Activated naive CD4-positive, alpha-beta T cell treated with anti-CD3 and anti-CD28 coated beads, Interleukin-2, amount 50 U/mL, for 16 hours (primary cell): ENCODE measurements at places on chromosomes 2 and 18.

DNA sequence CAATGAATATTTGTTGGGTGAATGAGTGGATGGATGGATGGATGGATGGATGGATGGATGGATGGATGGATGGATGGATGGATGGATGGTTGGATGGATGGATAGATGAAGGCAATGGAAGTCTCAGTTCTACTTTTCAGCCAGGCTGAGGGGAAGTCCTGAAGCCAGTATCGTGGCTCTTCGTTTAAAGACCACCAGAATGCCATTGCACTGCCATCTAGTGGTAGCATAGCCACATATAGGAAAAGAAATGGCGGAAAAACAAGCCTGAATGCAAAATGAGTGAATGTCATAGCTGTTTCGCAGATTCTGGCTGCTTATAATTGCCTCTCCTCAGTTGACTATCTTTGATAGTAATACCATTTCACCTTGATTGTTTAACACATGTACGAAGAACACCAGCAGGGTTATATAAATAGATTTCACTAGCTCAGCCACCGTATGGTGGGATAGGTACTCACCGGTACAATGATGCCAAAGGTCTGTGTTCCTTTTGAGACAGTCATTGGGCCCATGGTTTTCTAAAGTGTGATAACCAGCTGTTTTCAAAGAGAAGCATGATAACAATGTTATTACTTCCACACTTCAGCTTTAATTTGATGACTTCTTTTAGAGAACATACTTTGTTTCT is 62.3 kb upstream of the GREB1L start:
- peak; percentile 27 for DNase-seq

- DNase-seq: no peak
Observed at GRCh38 chr2:20184067-20184938, 40.6 kb downstream of the SDC1 start.

GRCh38 chr2:34831096-34831495 is 1232.0 kb upstream of the FAM98A start:
- no peak for DNase-seq

DNA sequence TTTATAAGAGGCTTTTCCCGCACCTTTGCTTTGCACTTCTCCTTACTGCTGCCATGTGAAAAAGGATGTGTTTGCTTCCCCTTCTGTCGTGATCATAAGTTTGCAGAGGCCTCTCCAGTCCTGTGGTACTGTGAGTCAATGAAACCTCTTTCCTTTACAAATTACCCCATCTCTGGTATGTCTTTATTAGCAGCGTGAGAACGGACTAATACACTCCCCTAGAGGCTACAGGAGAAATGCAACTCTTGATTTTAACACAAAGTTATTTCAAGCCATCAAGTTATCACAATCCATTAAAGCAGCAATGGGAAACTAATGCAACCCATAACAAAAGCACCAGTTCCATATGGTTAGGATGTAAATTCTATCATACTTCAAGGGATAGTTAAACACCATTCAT is 1378.8 kb upstream of the DDX18 start:
- DNase-seq: no peak

- DNase-seq: peak; percentile 12
Observed at GRCh38 chr2:57497489-57498096, 549.0 kb upstream of the VRK2 start.

DNA sequence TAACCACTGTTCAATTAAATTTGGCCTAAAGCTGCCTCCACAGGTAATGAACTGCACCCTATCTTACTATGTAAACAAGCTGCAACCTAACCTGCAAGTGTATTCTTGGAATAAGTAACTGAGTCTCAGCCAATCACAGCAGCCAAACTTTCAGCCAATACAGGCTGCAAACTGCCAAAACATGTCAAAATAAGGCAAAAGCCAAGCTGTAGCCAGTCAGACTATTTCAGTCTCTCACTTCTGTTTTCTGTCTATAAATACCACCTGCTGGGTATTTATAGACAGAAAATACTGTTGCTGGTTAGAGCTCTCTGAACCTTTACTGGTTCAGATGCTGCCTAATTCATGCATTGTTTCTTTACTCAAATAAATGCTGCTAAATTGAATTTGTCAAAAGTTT is 14.3 kb downstream of the C2orf76 start:
- no peak for DNase-seq

DNA sequence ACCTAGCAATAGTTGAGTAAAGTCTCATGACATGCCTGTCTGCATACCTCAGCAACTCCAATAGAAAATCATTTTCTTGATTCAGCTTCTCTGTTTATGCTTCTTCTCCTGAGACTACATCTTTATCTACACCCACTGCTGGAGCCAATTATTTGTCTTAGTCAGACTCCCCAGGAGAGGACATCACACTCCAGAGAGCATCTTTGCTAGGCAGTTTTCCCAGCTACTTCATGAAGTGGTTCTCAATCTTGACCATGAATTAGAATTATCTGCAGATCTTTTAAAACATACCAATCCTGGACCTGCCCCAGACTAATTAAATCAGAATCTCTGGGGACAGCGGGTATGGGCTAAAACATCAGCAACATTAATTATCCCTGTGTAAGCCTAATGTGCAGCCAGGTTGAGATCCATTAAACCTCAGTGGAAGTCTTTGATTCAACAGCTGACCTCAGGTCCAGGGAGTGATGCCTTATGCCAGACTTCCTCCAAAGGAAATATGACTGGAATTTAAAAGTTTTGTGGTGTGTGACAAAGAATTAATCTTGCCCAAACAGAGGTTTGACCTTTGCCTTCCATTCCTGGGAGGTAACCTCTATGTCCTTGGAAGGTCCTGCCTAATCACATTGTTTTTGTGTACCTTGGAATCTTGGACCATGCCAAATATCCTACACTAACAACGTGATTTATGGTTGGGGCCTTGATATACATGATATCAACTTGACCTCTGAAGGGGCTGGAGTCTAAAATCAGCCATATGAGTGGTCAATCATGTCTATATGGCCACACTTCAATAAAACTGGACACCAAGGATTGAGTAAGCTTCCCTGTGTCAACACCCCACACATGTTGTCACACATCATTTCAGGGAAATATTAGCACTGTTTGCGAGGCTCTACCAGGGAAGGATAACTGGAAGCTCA is 99.3 kb upstream of the DNAJC10 start:
- DNase-seq: no peak

DNA sequence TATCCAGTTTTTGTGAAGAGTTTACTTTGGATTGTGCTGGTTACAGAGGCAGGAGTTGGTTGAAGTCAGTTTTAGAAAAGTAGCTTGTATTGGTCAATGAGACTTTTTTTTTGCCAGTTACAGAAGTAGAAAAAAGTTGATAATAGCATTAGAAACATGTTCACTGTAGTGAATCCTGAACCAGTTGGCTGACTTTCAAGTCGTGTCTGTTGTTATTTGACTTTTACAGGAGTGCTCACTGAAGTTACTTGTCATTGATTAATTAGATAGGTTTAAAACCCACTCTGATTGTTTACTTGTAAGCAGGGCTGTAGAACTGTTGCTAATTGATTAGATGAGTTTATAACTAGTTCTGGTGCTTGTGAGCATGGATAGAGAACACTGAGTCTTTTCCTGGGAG is 312.0 kb upstream of the VWC2L start:
- no peak for DNase-seq

- no peak for DNase-seq
Observed at GRCh38 chr2:238857959-238858358, 10.1 kb downstream of the TWIST2 start.

GRCh38 chr2:71686781-71687180 is 233.4 kb downstream of the DYSF start:
- peak; percentile 1 for DNase-seq

DNA sequence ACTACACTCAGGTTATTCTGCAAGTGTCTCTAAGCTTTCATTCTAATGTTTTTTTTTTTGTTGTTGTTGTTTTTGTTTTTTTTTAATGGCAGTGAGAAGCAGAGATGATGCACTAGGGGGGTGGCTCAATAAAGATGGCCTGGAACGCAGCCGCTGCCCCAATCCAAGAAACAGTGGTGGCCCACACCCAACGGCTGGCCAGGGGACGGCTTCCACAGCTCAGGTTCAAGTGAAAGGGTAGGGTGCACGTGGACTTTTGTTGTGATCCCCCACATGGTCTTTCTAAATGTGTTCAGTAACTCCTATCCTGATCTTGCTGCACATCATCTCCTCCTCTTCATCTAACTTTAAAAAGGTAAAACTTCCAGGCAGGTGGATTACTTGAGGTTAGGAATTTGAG is 190.1 kb downstream of the NDUFA10 start:
- DNase-seq: no peak

DNA sequence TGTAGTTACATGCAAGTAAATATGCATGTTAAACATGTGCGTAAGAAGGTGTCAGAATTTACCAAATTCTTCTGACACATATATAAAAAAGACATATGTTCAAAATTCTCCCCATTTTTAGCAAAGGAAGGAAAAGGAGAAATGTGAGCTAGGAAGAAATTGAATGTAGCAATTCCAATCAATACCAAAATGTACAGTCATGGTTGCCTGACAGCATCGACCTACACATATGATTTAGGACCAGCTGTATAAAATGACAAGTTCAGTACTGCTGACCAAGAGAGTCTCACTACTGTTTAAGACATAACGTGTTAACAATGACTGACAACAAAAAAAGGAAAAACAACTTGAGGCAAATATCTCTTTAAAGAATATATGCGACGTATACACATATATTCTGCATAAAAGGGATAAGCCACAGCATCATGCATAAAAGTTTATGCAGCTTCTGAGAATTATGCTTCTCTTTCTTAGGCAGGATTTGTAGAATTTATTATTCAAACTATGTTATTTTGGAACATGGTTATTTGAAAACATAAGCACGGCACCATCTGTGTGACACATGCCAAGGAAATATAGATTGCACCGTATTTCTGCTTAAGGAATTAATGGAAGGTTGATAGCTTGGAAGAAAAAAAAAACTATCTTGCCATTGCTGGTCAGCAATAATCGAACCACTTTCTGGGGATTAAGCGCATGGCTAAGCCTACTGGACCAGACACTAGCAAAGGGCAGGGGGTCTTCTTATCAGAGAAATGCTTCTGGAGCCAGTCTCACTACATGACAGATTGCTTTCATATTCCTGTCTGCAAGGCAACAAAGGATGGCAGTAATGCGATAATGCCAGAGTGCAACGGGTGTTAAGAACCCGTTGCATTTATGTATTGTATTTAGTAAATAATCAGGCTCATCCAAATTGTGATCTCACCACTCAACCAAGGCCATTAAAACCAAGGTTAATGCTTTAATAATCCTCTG is 154.0 kb downstream of the WDPCP start:
- no peak for DNase-seq

DNA sequence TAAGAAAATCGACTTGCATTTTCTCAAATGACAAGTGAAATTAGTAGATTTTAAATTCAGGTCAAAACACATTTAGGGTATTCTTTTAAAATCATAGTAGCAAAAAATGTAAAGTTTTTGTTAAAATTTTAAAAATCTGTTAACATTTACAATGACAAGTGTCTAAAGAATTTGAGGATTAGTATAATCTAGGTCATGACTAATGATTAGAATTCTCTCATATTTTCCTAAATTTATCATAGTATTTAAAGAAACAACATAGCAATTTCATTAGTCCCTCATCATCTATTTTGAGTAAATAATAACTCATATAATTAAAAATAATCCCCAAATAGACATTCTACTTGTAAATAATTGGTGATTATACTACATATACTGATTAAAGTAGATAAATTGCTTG is 23.6 kb downstream of the THUMPD2 start:
- no peak for DNase-seq

- no peak for DNase-seq
Observed at GRCh38 chr18:275486-275885, 7.6 kb upstream of the THOC1 start.

- no peak for DNase-seq
Observed at GRCh38 chr2:20080839-20081415, 29.5 kb upstream of the LAPTM4A start.

DNA sequence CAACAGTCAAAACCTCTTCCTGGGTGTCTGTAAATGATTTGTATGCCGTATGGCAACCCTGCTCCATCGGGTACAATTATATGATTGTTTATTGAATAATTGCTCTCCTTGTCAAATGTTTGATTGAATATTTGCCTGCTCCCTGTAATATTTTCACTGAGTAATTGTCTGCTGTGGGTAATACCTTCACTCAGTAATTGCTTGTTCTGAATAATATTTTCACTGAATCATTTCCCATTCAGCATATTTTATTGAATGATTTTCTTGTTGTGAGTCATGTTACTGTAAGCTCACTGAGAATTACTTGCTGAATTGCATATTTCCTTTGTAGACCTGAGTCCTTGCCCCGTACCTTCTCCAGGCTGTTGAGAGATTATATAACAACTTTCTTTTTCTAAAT is 535.2 kb downstream of the METTL4 start:
- no peak for DNase-seq

GRCh38 chr2:10009271-10009810 is 34.0 kb upstream of the KLF11 start:
- no peak for DNase-seq

- DNase-seq: no peak
Observed at GRCh38 chr2:160943414-160943813, 216.8 kb upstream of the TANK start.

GRCh38 chr2:11930211-11930761 is 183.9 kb downstream of the LPIN1 start:
- DNase-seq: no peak

DNA sequence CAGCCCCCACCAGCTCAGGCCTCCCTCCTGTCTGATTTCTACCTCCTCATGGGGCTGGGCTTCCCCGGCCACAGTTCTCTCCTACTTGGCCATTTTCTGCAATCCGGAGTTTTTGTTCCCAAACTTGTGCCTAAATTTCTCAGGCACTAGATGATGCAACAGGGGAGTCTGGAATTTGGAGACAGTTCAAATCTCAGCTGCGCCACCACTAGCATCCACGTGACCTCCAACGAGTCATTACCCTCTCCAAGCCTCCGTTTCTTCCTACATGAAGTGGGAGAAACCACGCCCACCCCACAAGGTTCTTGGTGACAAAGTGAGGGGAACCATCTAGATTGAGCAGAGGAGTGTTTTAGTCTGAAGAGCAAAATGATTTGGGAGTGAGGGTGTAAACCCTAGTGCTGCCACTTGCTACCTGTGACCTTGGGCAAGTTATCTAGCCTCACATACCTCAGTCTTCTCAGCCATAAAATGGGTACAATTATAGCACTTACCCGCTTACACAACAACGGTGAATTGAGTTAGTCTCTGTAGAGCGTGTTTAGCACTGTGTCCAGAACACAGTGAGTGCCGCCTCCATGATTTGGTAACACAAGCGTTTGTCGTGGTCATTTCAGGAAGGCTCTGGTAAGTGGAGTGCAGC is 61.4 kb upstream of the ASAP2 start:
- no peak for DNase-seq

DNA sequence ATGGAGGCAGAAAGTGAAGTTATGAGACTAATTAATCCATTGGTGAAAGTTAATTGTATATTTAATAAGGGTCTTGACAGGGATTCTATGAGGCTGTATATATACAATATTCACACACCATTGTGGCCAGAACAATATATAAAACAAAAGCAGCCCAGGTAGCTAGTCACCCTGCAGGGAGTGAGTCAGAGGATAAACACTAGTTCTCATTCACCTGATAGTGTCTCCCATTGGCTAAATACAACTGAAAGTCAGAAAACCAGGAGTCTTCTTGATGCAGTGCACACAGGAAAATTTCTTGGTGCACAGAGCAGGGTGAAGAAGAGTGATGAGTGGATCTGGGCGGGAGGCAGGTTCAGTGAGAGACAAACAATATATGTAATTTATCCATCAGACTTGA is 465.2 kb downstream of the ERBB4 start:
- DNase-seq: no peak

GRCh38 chr18:43965691-43966090 is 688.4 kb upstream of the SYT4 start:
- no peak for DNase-seq
